ENCODE measurements at places on chromosomes 4 and X.

- DNase-seq = no peak
Observed at GRCh38 chr4:8322794-8323704, 53.5 kb downstream of the HTRA3 start.

DNA sequence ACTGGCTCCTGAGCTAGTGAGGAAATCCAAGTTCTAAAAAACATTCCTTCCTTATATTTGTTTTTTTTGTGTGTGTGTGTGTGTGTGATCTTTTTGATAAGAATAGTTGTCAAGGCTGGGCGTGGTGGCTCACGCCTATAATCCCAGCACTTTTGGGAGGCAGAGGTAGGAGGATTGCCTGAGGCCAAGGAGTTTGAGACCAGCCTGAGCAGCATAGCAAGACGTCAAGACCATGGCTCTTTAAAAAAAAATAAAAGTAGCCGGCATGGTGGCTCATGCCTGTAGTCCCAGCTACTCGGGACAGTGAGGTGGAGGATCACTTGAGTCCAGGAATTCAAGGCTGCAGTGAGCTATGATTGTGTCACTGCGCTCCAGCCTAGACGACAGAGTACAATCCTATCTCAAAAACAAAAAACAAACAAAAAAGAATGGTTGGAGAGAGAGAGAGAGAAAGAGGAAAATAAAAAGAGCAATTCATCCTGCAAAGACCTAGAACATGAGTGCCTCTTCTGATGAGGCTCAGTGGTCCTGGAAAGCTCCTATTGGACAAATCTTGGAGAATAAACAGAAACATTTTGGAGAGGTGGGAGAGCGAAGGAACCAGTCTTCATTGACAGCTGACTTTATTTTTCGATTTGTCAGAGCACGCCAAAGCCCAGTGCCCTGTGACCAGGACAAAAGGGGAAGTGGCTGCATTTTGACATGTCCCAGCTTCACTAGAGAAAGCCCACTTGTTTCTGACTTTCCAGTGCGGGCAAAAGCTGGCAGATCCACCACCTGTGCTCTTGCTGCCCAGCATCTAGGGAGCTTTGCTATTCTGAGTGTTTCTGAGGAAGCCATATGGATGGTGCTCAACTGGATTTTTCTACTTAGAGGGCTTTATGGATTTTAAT lies 244.7 kb downstream of the PALLD start:
- DNase-seq = no peak

DNA sequence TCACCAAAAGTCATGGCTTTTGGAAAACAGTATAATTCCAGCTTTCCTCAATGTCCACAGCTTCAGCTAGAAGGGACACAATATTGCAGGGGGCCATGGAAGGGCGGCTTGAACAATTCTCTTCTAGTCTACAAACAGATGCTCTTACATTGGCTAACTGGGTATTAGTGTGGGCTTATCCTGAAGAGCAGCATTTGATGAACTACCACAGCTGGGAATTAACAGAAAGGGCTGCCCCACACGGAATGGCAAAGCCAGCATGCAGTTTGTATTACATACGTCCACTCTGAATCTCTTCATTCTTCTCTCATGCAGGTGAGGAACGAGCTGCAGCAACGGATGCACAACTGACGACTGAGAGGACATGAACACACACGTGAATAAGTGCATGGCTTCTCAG lies 13.0 kb upstream of the PDCL2 start:
- no peak for DNase-seq

DNA sequence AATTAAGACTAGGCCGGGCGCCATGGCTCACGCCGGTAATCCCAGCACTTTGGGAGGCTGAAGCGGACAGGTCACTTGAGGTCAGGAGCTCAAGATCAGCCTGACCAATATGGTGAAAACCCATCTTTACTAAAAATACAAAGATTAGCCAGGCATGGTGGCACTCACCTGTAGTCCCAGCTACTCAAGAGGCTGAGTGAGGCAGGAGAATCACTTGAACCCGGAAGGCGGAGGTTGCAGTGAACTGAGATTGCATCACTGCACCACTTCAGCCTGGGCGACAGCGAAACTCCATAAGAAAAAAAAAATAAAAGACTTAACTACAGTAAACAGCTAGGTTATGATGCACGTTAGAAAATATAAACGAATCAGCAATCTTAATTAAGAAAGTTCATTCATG lies 216.0 kb upstream of the TEX13C start:
- no peak for DNase-seq

- no peak for DNase-seq
Observed at GRCh38 chrX:108126661-108127060, 35.1 kb downstream of the ATG4A start.

GRCh38 chrX:153935326-153935851 lies 552 bp upstream of the NAA10 start:
- DNase-seq = peak; percentile 64

DNA sequence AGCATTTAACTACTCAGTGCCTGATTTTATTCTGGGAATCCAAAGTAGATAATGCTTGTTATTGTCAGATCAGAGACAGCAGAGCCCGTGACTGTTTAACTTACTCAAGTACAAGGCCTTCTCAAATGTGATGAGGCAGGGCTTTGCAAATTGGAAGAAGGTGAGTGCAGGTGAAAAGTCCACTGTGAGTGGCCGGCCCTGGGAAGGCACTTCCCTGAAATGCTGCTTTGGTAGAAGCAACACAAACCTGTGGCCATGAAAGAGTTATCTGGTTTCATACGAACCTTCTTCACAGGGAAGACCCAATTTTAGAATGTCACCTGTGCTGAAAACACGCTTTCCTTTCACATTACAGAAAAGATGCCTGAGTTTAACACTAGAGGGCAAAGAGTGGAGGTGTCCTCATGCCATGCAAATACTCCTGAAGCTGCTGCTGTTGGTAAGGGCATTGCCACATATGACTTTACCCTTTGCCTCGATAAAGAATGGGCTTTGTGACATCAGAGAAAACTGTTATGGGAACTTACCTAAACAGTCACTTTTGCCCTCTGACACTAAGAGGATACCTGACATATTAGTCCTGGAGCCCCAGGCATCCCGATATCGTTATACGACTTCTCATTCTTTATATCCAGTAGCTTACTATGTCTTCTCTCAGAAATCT lies 8.0 kb downstream of the PPARGC1A start:
- DNase-seq = no peak

DNA sequence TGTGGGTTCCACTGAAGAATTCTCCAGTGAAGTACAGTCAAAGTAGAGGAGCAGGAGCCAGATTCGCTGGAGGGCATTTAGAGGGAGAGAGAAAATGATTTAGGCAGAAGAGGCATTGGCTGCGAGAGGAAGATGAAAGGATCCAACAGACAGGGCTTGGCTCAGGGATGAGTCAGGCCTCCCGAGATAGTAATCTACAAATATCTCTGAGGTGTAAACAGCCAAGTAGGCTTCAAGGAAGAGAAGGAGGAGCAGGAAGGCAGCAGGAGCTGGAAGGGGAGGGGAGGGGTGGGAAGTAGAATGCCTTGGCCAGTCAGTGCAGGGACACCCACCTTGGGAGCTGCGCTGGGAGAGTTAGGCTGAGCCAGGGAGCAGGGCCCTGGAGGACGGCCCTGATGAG lies 55.5 kb downstream of the PJA1 start:
- DNase-seq = no peak

DNA sequence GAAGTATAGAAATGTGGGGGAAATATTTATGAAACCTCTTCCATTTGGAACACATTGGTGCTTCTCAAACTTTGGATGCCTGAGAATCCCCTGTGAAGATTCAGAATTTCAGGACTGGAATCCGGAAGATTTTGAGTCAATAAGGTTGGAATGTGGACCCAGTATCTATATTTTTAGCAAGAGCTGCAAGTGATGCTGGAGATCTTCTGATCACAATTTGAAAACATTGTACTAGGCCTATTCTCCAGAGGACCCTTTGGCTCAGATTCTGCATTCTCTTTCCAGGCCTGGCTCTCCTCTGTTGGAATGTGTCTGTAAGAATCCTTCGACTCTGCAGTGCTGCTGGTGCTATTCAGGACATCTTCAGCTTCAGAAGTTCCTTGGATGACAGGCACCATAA lies 2.4 kb upstream of the PKD2 start:
- no peak for DNase-seq

GRCh38 chr4:92447255-92447905 lies 143.6 kb downstream of the GRID2 start:
- DNase-seq = no peak

DNA sequence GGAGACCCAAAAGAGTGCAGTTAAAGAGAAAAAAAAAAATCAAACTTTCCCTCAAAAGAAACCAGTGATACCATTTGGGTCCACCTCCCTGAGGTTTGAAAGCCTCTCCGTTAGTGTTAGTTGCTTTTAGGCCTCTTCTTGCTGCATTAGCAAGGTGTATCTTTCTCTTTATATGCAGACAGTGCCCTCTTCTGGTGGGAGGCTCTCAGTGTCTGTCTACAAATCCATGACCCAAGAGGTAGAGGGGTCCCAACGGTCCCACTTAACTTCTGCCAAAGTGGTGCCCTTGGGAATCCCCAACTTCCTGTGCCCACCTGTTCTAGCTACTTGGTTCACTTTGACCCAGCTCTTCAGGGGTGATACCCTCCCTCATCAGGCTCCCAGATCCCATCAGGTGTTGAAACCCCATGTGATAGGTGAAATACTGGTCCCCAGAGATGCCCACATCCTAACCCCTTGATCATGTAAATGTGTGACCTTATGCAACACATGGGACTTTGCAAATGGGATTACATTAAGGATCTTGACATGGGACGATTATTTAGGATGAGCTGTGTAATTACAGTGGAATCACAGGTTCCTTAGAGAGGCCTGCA lies 63.7 kb upstream of the CD99 start:
- DNase-seq = no peak

GRCh38 chr4:26302031-26302899 lies 18.5 kb upstream of the RBPJ start:
- DNase-seq = no peak

- DNase-seq = no peak
Observed at GRCh38 chr4:166386491-166387360, 513.7 kb downstream of the TLL1 start.

DNA sequence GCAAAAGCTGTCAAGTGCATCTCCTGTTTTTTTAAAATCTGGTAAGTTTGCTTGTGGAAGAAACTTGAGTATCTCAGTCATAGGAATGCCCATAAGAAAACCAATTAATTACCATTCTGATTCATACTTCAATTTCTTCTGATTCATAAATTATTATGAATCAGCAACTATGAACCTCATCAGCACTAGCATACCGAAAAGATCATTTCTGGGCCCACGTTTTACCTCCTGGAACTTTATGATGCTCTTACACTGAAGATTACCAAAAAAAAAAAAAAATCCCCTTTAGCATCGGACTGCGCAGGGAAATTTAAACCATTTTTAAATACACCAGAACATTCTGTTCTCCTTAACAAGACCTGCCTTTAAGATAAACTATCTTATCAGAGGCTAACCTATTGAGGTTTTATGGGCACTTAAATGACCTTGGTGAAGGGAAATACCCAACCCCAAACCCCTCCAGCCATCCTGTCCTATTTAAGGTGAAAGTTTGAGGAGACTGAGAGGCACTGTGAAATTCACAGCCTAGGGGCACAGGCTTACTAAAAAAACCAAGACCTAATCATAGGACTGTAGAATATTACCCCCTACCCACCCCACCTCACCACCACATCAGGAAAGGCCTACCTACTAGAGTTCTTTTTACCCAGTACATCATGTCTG lies 38.2 kb upstream of the ABCG2 start:
- no peak for DNase-seq

DNA sequence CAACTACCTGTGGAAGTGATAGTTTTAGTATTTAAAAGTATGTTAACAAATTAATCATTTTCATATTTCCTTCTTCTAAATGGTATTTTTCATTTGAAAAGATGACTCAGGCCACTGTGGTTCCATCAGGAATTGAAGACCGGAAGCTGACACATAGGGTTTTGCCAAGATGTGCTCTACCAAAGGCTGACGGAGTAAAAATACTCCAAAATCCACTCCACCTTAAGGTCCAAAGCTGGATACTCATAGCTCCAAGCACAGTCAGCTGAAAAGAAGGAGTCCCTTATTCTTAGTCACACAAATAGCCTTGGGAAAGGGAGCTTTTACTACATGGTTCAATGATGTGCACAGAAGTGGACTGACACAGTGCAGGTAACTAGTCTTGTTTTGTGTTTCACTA lies 472.0 kb downstream of the ARAP2 start:
- DNase-seq = no peak

DNA sequence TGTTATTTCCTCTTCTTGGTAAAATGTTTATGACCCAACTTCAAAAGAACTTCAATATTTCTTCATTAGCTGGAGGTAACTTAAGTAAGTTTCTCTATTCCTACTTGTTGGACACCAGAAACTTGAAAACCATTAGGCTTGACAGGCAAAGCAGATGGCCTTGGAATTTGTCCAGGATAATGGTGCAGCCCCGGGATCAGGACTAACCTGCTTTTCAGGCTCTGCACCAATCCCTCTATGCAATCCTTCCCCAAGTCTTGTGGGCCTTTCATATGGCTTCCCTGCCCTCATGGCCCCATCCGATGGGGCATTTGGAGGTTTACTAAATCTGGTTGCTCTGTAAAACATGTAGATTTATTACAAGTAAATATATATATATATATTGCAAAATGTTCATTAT lies 68.5 kb downstream of the SPINK2 start:
- no peak for DNase-seq

DNA sequence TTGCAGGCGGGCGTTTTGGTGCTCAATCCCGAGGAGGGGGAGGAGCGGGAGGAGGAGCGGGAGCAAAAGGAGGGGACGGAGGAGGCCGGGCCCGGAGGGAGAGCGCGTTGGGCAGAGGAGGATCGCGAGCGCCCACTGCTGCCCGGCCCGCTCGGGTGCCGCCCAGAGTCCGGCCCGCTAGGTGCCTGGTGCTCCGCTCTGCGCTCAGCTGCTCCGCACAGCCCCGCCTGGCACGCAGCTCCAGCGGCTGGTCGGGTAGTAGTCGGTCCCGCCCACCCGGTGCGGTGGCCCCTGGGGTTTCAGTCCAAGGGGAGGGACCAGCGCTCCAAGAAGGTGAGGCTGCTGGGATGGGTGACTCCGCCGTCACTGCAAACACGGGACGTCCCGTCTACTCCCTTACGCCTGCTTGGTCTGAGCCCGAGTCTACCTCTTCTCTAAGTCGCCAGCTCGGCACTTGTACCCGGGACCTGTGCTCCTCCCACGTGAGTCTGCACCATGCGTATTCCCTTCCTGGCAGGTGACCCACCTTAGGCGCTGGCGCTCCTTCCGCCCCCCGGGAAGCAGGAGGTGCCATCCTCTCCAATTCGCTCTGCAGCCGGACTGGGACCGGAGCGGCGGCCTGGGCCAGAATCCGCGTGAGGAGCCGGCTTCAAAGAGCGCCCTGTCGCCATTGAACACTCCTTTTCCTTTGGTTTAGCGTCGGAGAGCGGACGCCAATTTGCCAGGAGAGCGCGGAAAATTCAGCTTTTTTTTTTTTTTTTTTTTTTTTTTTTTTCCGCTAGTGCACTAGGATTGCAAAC lies 405 bp upstream of the HS3ST1 start:
- DNase-seq = peak; percentile 95

- DNase-seq = peak; percentile 93
Observed at GRCh38 chrX:39855748-39856129, 242.0 kb downstream of the BCOR start.

DNA sequence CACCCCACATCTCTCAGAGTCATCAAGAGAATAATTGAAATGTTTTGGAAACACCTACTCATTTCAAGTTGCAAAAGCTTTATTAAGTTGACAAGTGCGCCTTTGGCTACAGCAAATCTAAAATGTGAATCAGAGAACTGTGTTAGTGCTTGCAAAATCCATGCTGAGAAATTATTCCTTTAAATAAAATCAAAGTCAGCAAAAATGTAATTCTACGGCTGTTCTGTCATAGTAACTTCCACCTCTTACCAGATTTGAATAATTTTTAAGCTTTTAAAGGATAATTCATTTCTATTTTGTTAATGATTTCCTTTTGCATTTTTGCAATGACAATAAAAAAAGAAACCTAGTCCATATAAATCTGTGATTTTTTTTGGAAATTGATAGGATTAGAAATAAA lies 1779.1 kb downstream of the STIM2 start:
- no peak for DNase-seq

Data from NCI-H146 (cell line).